HFFc6 (cell line): ENCODE measurements at places on chromosomes 4 and X. TPM values are rescaled to one million over a fixed set of nuclear protein-coding genes. Genes with fewer than 3 reads are reported as not detected.
A peak's percentile ranks its signal among the peaks of the same experiment; 100 is the strongest.

DNA sequence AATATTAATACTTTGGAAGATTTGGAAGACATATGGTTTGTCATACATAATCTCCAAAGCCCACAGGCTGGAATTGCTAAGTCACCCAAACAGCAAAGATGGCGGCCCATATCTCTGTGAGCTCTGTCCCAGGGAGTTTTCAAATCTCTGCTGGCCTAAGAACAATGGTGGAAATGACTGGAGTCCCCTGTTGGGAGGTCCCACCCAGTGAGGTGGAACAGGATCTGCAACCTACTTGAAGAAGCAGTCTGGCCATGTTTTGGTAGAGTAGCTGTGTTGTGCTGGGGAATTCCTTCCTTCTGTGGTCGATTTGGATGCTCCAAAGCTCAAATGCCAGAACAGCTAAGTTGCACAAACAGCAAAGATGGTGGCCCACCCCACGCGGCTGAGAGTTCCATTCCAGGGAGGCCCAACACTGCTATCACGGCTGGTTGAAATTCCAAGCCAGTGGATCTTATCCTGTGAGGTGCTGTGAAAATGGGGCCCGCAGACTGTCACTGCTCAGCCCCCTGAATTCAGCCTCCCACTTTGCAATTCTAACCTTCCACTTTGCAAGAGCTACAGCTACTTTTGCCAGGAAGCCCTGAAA lies 3.2 kb upstream of the UGT2B7 start:
- H3K4me1 ChIP-seq, result peaks cover 49% of the 10 kb centered on the region
- no peaks in the 10 kb centered on the region for H3K36me3 ChIP-seq
- DNase-seq, result no peak
- H3K27me3 ChIP-seq, result no peaks in the 10 kb centered on the region
- peak overlapping the region; percentile 26; the same call in 1 of the 2 replicates for H3K27ac ChIP-seq

DNA sequence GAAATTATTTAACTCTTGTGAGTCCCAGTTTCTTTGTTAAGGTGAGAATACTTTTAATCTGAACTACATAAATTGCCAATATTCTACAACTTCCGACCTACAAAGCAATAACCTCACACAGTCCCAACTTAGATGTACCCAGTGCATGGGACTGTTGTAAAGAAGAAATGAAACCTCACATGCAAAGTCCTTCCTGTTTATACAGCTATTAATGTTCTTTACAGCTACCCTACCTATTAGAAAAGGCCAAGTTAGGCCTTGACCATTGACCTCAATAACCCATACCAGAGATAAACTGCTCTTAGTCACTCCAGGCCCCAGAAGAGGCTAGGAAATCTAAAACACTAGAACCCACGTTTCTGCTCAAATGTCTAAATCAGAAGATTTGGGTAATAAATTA lies 920.1 kb upstream of the TENM3 start:
- H3K27me3 ChIP-seq, result no peaks in the 10 kb centered on the region; the same call in 1 of the 2 replicates
- no peaks in the 10 kb centered on the region for H3K36me3 ChIP-seq
- H3K27ac ChIP-seq, result no peak overlapping the region
- no peak overlapping the region for H3K4me3 ChIP-seq

- H3K27me3 ChIP-seq, result no peaks in the 10 kb centered on the region; the same call in 1 of the 2 replicates
- no peaks in the 10 kb centered on the region for H3K36me3 ChIP-seq
- peaks cover 18% of the 10 kb centered on the region for H3K4me1 ChIP-seq
- no peak overlapping the region for H3K4me3 ChIP-seq
- no peak overlapping the region for H3K27ac ChIP-seq
Observed at GRCh38 chr4:109007976-109008375, 245.1 kb upstream of the ETNPPL start.

- H3K36me3 ChIP-seq, result no peaks in the 10 kb centered on the region
- H3K27ac ChIP-seq, result no peak overlapping the region
- H3K4me3 ChIP-seq, result no peak overlapping the region
- DNase-seq, result no peak
- H3K27me3 ChIP-seq, result no peaks in the 10 kb centered on the region; the same call in 1 of the 2 replicates
Observed at GRCh38 chr4:91846233-91846632, 457.5 kb upstream of the GRID2 start.

DNA sequence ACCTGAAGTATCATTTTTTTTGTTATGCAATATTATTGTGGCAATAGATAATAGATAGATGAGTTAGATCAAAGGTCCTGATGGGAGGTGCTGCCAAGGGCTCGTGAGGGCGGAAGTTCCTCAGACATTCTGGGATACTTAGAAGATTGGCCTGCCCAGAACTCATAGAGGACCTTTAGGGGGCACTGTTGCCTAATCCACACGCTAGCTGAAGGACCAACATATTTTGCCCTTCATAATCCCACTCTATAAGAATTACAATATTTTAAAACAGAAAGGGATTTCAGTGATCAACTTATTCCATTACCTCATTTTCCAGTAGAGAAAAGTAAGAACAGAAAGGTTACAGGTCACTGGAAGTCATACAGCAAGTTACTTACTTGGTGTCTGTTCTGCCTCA lies 22.9 kb upstream of the COX7B2 start:
- no peaks in the 10 kb centered on the region for H3K36me3 ChIP-seq
- H3K27me3 ChIP-seq, result no peaks in the 10 kb centered on the region
- H3K4me1 ChIP-seq, result peaks cover 5% of the 10 kb centered on the region; the same call in 1 of the 2 replicates
- H3K4me3 ChIP-seq, result no peak overlapping the region
- DNase-seq, result no peak

CPE gene
- total RNA-seq, result not detected in 3 replicates
